ENCODE measurements at places on chromosomes 12 and 14. TPM values are rescaled to one million over a fixed set of nuclear protein-coding genes. Genes with fewer than 3 reads are reported as not detected.

- no peak for DNase-seq
Observed at GRCh38 chr14:44165286-44165685, 341.8 kb downstream of the FSCB start.

- no peak for DNase-seq
Observed at GRCh38 chr14:61460718-61461611, 139.6 kb downstream of the PRKCH start.

- DNase-seq = no peak
Observed at GRCh38 chr12:8493084-8493483, 20.2 kb upstream of the CLEC4D start.

Gene SVOP
- total RNA-seq = not detected

Gene HHIPL1
- 1.2 TPM for total RNA-seq

Gene RPS26
- total RNA-seq = 2,525 TPM

DNA sequence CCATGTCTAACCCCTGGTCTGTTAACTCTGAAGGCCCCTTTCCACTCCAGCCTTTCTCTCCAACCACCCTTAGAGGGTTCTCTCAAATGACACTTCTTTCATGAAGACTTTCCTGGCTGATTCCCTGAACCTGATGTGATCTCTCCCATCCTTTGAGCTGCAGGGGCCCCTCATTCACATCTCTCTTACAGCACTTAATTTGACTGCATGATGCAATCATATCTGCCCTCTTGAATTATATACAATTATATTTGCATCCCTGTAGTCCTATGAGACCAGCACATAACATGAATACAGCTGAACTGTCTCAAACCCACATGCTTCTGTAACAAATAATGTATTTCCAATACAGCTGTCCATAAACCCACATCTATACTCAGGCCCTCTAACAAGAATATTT is 56.4 kb downstream of the PPP2R5E start:
- no peak for DNase-seq

DNA sequence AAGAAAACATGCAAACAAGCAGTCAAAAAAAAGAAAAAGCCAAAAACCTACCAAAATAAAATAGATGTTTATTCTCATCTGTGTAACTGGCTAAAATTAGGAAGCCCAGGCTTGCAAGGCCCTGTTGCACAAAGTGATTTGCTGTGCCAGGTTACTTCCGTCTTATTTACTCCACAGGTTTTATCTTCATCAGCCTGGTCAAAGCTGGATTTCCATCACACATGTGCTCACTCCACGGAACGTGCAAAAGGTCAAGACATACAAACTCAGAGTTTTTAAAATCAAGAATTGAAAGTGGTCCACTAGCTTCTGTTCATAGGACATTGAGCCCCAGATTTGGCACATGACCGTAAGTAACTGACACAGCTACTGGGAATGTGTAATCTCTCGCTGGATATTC is 14.8 kb downstream of the KCNJ8 start:
- no peak for DNase-seq

Gene BEGAIN
- total RNA-seq = 17.1 TPM

Gene ABCB9
- 9.6 TPM for total RNA-seq

Gene PLBD1
- total RNA-seq = 1.5 TPM

Gene SLC7A7
- 3.6 TPM for total RNA-seq

GRCh38 chr12:132496358-132496669 is 6.4 kb downstream of the FBRSL1 start:
- no peak for DNase-seq

GRCh38 chr14:97846156-97846555 is 1049.0 kb downstream of the VRK1 start:
- DNase-seq = no peak

- DNase-seq = no peak
Observed at GRCh38 chr14:36518031-36518585, 1.9 kb downstream of the NKX2-1 start.

Gene CEP128
- total RNA-seq = 4.9 TPM
